ENCODE measurements at places on chromosomes 5 and 9.

- DNase-seq = no peak
Measured at GRCh38 chr9:109190151-109190550, 23.1 kb upstream of the FRRS1L start.

- no peak for DNase-seq
Measured at GRCh38 chr9:124202447-124202971, 55.2 kb upstream of the NEK6 start.

- DNase-seq = no peak
Measured at GRCh38 chr9:26729187-26729586, 163.4 kb downstream of the CAAP1 start.

GRCh38 chr5:172281346-172281745 lies 2.2 kb downstream of the UBTD2 start:
- DNase-seq = no peak

DNA sequence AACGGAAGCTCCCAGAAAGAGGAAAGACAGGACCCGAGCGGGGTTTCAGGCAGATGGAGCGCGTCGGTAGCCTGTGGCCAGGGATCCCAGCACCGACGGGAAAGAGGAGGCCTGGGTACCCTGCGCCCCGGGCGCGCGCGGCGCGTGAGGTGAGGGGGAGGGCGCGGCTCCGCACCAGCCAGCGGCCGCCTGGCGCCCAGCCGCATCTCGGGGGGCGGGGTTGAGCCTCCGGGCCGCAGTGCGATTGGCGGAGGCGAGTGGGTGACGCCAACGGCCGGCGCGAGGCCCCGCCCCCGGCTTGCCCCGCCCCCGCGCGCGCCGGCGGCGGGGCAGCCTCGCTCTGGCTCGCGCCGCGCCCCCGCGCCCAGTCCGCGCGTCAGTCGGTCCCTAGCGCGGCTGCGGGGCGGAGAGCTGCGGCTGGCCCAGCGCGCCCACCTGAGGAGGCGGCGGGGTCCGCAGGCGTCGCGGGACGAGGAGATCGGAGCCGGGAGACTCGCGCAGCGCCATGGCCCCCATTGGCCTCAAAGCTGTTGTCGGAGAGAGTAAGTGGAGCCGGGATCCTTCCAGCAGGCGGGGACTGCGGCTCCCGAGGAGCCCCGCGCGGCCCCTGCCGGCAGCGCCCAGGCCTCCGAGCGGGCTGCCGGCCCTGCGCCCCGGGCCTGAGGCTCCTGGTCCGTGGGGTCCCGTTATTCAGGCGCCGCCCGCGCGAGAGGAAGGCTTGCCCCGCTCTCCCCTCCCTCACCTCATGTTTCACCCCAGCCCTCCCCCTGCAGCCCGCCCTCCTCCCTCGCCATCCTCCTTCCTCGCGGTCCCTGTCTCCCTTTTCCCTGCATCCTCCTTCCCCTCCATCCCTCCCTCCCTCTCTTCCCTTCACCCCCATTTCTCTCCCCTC lies at the start of gene STXBP1:
TSS of gene STXBP1 (plus strand) at position 379 of the 892 bp plus-strand sequence. CDS start at position 506, 127 bp downstream.
- DNase-seq = peak; percentile 89

DNA sequence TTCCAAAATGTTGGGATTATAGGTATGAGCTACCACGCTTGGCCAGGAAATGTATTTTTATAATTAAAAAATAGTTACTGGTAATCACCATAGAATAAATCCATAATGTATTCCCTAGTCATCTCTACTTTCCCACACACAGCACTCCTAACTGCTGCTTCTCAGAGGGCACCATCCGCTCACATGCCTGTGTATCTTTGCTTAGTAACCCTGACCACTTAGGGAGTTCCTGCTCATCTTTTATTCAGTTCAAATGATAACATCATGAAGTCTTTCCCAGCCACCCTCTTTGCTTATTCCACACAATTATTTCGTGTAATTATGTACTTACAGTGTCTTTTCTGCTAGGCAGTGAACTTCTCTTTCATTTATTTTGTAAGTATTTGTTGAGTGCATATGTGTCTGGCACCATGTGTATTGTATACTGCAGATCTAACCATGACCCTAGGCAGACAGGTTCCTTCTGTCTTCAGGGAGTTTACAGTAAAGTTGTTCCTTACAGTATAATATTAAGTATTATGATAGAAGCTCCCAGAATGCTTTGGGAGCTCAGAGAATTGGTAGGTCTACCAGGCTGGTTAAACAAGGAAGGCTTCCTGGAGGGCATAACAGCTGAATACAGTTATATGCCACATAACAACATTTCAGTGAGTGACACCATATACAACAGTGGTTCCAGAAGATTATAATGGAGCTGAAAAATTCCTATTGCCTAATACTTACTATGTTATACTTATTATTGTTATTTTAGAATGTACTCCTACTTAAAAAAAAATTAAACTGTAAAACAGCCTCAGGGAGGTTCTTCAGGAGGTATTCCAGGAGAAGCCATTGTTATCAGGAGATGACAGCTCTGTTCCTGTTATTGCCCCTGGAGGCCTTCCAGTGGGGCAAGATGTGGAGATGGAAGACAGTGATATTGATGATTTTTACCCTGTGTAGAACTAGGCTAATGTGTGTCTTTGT lies 39.2 kb downstream of the DCAF10 start:
- no peak for DNase-seq

DNA sequence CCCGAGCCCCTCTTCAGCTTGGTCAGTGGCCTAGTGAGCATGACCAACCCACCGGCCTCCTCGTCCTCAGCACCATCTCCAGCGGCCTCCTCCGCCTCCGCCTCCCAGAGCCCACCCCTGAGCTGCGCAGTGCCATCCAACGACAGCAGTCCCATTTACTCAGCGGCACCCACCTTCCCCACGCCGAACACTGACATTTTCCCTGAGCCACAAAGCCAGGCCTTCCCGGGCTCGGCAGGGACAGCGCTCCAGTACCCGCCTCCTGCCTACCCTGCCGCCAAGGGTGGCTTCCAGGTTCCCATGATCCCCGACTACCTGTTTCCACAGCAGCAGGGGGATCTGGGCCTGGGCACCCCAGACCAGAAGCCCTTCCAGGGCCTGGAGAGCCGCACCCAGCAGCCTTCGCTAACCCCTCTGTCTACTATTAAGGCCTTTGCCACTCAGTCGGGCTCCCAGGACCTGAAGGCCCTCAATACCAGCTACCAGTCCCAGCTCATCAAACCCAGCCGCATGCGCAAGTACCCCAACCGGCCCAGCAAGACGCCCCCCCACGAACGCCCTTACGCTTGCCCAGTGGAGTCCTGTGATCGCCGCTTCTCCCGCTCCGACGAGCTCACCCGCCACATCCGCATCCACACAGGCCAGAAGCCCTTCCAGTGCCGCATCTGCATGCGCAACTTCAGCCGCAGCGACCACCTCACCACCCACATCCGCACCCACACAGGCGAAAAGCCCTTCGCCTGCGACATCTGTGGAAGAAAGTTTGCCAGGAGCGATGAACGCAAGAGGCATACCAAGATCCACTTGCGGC lies 1.8 kb downstream of the EGR1 start:
- DNase-seq = peak; percentile 58

GRCh38 chr9:31597977-31598376 lies 786.5 kb upstream of the ACO1 start:
- DNase-seq = peak; percentile 41

- DNase-seq = peak; percentile 17
Measured at GRCh38 chr5:149937610-149938009, 7.0 kb downstream of the PDE6A start.

DNA sequence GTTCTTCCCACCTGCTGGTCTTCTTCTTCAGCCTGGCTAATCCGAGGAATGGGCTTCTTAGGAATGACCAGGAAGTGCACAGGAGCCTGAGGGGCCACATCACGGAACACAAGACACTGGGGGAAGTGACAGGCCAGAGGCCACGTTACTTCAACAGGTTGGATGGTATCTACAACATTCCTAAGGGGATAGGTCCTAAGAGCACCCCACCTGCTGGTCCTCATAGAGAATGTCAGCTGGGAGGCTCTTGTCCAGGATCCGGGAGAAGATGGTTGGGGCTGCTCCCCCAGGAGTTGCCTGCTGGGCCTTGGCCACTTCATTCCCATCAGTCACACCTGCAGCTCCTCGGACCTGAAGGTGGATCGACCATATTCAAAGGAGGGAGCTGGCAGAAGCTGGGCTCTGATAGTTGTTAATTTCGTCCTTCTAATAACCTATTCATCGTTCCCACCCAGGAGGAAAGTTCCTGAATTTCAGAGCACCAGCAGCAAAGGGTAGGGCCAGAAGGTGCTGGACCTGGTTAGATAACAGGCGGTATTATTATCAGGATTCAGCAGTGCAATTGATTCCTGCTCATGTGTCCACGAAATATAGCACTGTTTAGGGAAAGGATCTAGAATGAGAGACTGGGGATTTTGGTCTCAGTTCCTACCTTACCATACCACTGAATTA lies 1.3 kb downstream of the HINT2 start:
- DNase-seq = peak; percentile 49

DNA sequence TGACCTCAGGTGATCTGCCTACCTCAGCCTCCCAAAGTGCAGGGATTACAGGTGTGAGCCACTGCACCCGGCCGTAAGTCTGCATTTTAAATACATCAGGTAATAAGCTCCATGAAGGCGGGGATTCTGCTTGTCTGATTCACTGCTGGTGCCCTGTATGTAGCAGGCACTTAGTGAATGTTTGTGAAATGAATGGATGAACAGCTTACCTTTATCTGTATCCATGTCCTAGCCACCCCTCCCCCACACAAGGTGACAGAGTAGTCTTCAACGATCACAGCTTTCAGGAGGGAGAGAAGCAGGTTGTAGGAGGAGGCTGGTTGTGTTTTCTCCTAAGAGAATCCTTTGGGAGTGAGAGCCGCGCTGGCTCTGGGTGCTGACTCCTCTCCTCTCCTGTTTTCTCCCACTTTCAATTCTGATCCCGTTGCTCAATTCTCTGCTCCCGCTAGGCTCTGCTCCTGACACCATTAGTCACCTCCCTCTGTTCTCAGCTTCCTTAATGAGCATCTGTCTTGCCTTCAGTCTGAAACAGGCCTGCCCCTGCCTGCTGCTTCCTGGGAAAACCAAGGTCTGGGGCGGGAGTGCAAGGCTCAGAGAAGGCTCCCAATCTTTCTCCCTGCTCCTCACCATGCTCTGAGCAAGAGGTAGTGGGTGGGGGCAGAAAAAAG lies 88.8 kb upstream of the CTNNA1 start:
- no peak for DNase-seq

GRCh38 chr5:135986401-135986800 lies 31.6 kb upstream of the LECT2 start:
- DNase-seq = no peak

- DNase-seq = peak; percentile 16
Measured at GRCh38 chr5:54742417-54742891, 224.9 kb downstream of the SNX18 start.

DNA sequence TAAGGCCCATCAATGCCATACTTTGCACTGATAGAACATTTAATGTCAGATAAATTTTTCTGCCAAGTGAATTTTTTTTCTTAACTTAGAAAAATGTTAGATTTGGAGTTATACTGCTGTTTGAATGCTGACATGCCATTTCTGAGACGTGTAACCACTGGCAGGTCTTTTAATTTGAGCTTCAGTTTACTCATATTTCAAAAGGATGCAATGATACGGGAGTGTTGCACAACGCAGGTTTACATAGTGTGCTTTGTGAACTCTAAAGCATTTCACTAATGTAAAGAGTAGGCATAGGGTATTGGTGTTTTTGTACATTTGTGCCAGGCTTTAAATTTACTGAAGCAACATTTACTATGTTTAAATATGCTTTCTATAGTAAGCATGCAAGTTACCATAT lies 4.2 kb downstream of the ZBTB43 start:
- no peak for DNase-seq

DNA sequence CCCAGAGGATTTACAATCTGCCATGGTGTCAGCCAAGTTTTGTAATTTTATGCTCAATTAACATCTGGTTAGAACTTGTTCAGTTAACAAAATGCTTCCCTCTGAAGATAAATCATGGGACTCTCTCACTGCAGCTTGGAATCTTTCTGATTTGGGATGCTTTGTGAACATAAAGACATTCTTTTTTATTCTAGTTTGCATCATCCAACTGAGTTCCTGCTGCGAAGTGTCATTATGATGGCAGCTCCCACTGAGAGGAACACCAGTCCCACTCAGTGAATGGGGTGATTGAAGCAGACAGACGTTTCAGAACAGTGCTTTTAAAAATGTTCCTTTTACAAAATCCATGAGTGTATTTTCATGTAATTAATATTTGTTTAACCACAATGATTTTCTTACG lies 863.8 kb downstream of the TLE4 start:
- DNase-seq = no peak

Data from LoVo (cell line).